ENCODE measurements at places on chromosomes 12 and 14.

DNA sequence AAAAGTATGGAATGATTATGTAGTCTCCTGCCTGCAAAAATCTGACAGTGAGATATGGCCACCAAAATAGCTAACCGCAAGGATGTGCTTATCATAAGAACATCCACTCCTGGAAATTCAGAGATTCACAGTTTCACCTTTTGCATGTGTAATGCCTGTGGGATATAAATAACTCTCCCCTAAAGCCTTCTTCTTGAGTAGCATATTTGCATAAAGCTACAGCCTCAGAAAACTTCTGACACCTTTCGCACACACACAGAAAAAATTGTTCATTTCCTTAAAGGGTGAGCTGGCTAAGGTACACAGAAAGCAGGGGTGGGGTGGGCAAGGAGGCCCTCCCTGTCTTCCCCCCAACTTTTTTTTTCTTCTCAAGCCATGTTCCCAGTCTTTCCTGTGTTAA, 3.1 kb upstream of the IGF1 start:
- DNase-seq: no peak

DNA sequence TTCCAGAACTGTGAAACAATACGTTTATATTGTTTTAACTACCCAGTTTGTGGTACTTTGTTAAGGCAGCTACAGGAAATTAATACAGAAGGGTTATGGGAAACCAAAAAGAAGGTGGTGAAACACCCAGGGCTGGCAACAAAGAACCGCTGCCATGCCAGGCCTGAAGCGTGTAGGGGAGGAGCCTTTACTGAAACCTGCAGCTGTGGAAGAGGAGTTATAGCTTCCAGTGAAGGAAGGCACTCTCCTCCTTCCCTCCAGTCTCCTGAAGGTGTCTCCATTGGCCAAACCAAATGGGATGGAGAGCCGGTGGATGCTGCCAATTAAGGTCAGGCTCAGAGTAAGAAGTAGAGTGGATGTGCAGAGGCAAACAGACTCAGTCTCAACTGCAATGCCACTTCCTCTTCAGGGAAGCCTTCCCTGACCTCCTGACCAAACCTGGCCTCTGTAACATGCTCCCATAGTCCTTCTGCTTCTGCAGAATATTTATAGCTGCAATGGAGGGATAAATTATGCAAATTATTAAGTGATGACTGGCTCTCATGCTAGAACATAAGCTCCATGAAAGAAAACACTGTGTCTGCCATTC, 168.3 kb downstream of the DAD1 start:
- DNase-seq: no peak

DNA sequence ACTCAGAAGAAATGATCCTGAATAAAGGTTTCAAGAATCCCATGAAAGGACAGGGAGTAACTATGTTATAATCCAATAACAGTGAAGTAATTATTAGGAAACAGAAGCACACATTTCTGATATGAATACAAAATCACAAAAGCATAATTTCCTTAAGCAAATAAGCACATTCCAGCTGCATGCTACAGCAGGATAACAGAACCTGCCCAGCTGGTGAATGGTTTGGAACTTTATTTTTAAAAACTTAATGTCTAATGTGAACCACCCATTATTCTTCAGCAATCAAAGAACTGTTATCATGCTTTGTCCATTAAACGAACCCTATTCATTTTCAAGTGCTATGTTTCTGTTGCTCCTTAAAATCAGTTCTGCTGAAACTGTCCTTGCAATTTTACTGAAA, 13.4 kb downstream of the SPTLC2 start:
- DNase-seq: no peak

- DNase-seq: no peak
These were observed 20.8 kb downstream of the SNRNP35 start for GRCh38 chr12:123478762-123479161.

GRCh38 chr12:27193854-27194544, 50.1 kb upstream of the STK38L start:
- DNase-seq: no peak

- no peak for DNase-seq
These were observed 121.1 kb upstream of the NCOR2 start for GRCh38 chr12:124688356-124688992.

- no peak for DNase-seq
These were observed 14.8 kb upstream of the PPTC7 start for GRCh38 chr12:110597885-110598284.

DNA sequence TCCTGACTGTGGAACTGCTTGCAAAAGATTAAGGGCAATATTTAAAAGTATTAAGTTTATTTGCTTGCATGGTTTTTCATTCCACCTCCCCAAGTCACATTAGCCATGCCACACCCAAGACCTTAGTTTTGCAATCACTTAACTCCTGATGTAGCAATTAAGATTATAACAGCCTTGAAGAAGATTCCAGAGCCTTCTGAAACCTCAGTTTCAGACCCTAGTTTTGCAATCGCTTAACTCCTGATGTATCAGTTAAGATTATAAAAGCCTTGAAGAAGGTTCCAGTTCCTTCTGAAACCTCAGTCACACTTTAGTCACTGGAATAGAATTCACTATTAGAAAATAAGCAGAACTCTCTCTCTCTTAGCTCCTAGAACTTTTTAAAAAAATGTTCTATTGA, 42.7 kb upstream of the DCN start:
- DNase-seq: no peak

- no peak for DNase-seq
These were observed 132.6 kb upstream of the ARHGAP5 start for GRCh38 chr14:31944256-31945073.

- no peak for DNase-seq
These were observed 25.4 kb downstream of the CGRRF1 start for GRCh38 chr14:54535126-54535525.

- no peak for DNase-seq
These were observed 151.8 kb upstream of the FKBP4 start for GRCh38 chr12:2642896-2643425.

DNA sequence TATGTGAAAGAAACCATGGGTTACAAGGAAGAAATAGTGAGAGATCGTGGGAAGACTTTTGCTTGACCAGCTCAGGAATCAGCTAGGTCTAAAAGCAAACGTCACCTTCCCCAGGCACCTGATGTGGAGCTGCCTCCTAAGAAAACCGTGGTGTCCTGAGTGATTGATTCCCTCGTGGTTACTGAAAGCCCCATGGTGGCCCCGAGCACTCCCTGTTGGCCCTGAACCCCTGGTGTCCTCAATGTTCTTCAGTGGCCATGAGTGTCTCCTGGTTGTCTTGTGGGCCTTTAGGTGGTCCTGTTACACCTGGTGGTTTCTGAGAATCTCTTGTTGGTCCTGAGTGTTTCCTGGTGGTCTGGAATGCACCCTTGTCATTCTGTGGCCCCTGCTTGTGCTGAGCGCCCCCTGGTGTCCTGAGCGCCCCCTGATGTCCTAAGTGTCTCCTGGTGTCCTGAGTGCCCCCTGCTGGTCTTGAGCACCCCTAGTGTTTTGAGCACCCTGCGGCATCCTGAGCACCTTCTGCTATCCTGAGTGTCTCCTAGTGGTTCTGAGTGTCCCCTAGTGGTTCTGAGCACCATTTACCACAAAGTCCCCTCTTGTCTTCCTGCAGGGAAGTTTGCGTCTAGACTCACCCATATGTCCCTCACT, 518.7 kb downstream of the TMEM121 start:
- no peak for DNase-seq

- no peak for DNase-seq
These were observed 1.1 kb downstream of the PAN2 start for GRCh38 chr12:56332512-56333196.

DNA sequence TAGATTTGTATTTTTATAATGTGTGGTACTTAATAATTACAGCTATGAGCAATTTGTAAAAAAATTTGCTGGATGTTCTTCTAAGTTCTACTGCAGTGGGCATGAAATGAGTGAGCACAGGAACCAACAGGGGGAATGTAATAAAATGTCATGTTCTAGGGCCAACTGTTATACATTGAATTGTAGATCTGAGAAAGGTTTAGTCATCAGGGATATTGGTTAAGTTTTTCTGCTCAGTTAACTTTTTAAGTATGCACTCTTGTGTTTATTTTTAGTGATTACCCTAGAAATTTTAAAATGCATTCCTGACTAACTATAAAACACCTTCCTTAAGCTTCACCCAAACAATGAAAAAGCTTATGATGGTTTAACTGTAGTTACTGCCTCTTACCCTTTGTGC, 101.8 kb downstream of the CAND1 start:
- no peak for DNase-seq

GRCh38 chr12:10634427-10634826, 21.0 kb upstream of the MAGOHB start:
- no peak for DNase-seq

- no peak for DNase-seq
These were observed 93.2 kb downstream of the EMP1 start for GRCh38 chr12:13289653-13290289.

DNA sequence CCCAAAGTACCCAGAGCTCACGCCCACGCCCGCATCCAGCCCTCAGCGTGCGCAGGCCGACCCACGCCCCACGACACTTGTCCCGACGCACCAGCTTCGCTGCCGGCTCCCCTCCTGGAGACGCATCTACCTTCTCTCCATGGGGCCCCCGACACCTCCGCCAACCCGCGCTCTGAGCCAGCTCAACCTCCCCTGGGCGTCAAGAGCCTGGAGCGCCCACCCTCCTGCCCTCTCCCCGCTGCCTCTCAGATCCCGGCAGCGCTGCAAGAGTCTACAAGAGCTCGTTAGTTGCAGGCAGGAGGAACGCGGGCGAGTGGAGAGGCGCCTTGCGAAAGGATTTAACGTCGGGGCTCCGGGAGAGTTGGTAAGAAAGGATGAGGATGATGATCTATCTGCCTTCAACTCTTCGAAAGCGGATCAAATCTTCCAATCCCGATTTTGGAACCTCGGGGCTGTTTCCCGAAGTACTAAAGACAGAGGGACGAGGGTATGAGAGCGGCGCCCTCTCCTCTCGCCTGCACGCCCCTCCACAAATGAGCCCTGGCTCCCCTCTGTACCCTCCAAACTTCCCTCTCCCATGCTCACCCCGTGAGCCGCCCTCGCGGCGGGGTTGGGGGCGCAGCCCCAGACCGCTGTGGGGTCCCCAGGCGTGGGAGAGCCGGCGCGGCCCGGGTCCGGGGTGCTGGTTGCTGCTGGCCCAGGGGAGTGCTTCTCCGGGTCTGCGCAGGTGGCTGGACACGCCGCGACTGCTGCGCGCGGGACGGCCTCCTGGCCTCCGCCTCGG, 979 bp downstream of the LTBP2 start:
- DNase-seq: no peak

GRCh38 chr12:107843351-107844311, 69.1 kb downstream of the ASCL4 start:
- DNase-seq: no peak

DNA sequence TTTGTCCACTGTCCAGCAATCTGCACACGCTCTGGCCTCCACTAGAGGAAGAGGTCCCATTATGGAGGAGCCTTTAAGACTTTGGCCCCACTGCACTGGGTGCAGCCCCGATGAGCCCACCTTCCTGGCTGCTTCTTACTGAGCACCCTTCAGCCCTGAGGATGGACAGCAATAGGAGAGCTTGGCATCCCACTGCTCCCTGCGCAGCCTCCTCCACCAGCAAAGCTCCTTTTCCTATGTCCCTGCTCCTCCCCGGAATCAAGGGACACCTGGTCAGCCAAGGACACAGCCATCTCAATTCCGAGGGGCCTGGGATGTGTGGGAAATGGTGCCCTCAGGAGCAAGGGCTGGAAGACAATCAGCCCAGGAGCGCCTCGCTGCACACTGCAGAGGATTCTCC, 94.7 kb downstream of the GCH1 start:
- no peak for DNase-seq

DNA sequence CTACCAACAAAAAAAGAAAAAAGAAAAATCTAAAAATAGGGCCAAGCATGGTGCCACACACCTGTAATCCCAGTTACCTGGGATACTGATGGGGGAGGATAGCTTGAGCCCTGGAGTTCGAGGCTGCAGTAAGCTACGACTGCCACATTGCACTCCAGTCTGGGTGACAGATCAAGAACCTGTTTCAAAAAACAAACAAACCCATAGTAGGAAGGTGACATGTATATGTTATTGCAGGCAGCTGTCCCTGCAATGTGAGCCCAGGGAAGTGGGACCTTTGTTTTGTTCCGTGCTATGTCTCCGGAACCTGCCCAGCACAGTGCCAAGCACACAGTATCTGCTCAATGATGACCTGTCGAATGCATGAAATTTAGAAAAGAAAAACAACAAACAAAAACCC, 37.2 kb upstream of the YY1 start:
- DNase-seq: no peak

DNA sequence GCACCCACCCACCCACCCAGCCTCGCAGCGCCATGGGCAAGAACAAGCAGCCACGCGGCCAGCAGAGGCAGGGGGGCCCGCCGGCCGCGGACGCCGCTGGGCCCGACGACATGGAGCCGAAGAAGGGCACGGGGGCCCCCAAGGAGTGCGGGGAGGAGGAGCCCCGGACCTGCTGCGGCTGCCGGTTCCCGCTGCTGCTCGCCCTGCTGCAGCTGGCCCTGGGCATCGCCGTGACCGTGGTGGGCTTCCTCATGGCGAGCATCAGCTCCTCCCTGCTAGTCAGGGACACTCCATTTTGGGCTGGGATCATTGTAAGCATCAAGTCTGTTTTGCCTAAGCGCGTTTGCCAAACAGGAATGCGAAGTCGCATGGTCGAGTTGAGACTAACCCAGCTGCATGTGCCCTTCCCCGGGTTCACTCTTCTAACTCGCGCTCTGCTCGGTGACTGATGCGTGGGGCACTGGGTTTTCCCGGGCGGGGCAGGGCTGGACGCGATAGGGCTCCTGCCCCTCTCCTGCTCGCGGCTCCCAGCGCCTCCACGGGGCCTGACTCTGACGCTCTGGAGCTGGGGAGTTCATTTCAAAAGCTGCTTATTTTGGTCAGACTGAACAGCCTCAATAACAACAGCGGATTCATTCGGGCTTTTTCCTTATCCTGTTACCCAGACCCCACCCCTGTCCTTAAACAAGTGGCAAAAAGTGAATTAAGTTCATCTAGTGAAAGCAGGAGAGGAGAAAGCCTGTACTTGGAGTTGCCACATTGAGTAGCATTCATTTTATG, 458 bp downstream of the SSPN start:
- DNase-seq: no peak

DNA sequence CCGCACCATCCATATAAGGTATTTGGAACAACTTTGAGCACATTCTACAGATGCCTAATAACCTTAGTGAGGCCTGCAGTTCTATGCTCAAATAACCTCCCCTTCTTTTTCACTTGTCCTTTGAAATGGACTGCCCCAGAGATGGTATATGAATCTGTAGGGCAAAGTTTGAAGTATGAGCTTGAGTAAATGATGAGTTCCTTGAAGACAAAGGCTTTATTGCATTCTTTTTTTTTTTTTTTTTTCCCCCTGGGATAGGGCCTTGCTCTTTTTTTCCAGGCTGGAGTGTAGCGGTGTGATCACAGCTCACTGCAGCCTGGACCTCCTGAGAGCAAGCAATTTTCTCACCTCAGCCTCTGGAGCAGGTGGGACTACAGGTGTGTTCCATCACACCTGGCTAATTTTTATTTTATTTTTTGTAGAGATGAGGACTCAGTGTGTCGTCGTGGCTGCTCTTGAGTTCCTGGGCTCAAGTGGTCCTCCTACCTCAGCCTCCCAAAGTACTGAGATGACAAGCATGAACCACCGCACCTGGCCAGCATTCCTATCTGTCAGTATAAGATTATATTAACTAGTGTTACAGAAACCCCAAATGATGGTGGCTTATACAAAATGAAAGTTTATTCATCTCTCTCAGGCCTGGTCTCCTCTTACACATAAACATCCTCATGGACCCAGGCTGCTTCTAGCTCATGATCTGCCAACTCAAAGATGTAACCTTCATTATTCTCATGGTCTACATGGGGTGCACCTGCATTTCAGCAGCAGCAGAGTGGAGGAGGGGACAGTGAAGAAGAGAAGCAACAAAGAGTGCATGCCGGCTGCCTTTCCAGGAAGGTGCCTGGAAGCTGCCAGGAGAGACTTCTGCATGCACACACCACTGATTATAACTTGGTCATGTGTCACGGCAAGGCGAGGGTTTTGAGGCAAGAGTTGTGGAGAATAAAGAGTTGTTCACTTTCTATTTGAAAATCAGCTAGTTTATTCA, 101.4 kb downstream of the DUSP16 start:
- DNase-seq: no peak
